ENCODE measurements at places on chromosomes 3 and 15. TPM values are rescaled to one million over a fixed set of nuclear protein-coding genes. Genes with fewer than 3 reads are reported as not detected.

Gene ST8SIA2
- 5.8 TPM for polyA plus RNA-seq

Gene OXSM
- polyA plus RNA-seq = 20.2 TPM

Gene HAPLN3
- polyA plus RNA-seq = 6.0 TPM

Gene RFTN1
- polyA plus RNA-seq = 31.6 TPM

Gene TP53BP1
- polyA plus RNA-seq = 116 TPM

Gene ITIH4
- polyA plus RNA-seq = 12.4 TPM

Gene SCN11A
- polyA plus RNA-seq = 0.68 TPM

Gene PROS1
- polyA plus RNA-seq = 34.2 TPM

Gene DNASE1L3
- polyA plus RNA-seq = 2.7 TPM

Gene ADPRH
- 6.8 TPM for polyA plus RNA-seq

Gene SPTBN5
- 2.7 TPM for polyA plus RNA-seq

Gene TERC
- polyA plus RNA-seq = 0.61 TPM

Gene GPR149
- polyA plus RNA-seq = not detected

Data from renal pelvis (tissue), 12 donors.